ENCODE measurements at places on chromosomes 12 and 14.

GRCh38 chr12:12608557-12608957 lies 3.1 kb upstream of the CREBL2 start:
- no peak for DNase-seq

DNA sequence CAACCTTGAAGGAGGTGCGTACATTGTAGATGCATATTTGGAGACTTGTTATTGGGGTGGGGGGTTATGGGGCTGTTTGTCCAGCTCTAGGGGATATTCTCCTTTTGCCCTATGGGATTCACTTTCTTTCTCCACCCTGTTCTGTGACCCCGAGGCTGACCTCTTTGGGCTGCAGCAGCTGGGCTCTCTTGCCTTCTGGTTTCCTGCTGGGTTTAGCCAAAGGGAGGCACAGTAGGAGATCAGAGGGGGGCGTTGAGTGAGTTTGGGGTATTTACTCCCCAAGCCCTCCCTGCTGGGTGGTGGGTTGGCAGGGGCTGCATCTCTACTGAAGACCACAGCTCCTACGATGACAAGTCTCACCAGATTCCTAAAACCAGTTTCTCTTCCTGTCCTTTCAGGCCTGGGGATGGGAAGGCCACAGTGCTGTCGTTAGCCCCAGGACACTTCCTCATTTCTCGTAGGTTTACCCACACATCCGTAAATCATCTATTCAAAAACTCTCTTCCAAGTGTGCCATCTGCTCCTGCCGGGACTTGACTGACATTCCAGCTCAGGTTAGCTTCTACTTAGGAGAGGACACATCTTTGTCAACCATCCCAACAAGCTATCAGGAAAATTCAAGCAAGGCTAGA lies 127.1 kb downstream of the TMEM30B start:
- DNase-seq: no peak

DNA sequence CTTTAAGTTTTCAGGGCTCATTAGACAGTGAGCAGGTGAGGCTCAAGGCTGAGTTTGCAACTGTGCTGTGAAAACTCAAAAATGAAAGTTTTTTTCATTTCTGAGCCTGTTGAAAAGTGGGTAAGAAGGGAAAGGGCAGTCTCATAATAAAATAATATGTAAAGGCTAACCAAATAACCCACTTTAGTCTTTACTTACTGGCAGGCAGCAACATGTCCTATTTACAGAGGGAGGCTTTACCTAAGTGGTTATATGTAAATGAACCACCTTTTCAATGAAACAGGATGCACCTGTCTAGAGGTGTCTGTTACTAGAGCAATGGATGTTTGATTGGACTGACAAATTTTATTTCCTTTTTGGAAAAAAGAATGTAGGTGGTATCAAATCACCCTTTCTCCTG lies 158.0 kb downstream of the ETV6 start:
- no peak for DNase-seq

DNA sequence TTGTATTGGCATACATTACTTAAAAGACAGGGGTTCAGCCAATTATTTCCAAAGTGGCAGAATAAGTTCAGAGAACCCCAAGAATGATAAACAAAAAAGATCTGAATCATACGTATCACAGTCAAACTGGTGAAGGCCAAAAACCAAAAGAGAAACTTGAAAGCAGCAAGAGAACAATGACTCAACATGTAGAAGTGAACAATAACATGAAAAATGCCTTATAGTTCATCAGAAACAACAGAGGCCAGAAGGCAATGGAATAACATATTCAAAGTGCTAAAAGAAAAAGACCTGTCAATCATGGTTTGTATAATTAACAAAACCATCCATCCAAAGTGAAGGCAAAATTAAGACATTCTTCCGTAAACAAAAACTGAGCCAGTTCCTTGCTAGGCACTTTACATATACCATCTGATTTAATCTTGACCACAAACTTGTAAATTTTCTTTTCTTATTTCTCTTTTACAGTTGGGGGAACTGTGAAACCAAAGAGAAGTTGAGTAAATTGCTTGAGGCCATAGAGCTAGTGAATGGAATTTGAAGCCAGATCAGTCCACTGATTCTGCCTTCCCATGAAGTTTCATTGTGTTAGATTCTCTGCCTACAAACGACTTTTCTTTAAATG lies 232.1 kb upstream of the SEL1L start:
- DNase-seq: no peak

- no peak for DNase-seq
These were observed 10.0 kb downstream of the CAPZA3 start for GRCh38 chr12:18747895-18748294.

All from mucosa of descending colon (tissue), 3 donors.